ENCODE measurements at places on chromosomes 5 and 9. TPM values are rescaled to one million over a fixed set of nuclear protein-coding genes. Genes with fewer than 3 reads are reported as not detected.

COL5A1 gene
- 18.6 TPM for total RNA-seq

DNA sequence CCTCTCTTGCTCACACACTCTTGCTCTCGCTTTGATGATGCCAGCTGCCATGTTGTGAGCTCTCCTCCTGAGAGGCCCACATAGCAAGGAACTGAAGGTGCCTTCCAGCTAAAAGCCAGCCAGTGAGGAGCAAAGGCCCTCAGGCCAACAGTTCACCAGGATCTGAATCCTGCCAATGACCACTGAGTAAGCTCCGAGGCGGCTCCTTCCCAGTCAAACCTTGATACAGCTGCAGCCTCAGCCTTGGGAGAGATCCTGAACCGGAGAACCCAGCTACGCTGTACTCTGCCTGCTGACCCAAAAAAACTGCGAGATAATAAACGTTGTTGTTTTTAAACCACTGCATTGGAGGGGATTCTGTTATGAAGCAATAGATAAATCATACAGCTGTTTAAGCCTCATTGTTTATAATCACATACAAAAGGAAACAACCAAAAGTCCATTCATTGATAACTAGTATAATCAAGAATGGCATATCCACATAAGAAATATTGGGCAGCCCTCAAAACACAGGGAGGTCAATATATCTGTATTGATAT, 49.0 kb upstream of the IFNK start:
- DNase-seq, result no peak

- no peak for DNase-seq
Measured at GRCh38 chr9:95264954-95265615, 52.4 kb downstream of the FANCC start.

- no peak for DNase-seq
Measured at GRCh38 chr9:129289131-129289731, 111.2 kb upstream of the IER5L start.

- DNase-seq, result no peak
Measured at GRCh38 chr5:106757672-106758071, 913.1 kb downstream of the EFNA5 start.

- no peak for DNase-seq
Measured at GRCh38 chr9:16184964-16185646, 632.3 kb downstream of the CCDC171 start.

GRCh38 chr5:228886-229285, 10.8 kb downstream of the SDHA start:
- DNase-seq, result no peak

OTULINL gene
- total RNA-seq, result 3.4 TPM

DNA sequence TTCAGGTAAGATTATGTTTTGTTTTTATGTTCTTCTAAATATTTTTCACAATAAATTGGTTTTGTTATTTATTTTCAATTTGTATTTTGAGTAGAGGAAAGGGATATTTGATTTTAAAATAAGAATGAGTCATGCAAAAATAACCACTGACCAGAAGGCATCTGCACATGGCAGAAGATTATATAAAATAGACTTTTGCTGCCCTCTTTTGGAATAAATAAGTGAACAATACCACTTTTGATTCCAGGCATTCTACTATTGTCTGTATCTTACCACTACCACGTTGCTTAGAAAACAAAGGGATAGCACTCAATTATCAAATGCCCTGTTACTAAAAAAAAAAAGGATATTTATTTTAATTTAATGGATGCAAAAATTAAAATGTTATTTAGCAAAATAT, 227.3 kb upstream of the ITGA1 start:
- no peak for DNase-seq

DNA sequence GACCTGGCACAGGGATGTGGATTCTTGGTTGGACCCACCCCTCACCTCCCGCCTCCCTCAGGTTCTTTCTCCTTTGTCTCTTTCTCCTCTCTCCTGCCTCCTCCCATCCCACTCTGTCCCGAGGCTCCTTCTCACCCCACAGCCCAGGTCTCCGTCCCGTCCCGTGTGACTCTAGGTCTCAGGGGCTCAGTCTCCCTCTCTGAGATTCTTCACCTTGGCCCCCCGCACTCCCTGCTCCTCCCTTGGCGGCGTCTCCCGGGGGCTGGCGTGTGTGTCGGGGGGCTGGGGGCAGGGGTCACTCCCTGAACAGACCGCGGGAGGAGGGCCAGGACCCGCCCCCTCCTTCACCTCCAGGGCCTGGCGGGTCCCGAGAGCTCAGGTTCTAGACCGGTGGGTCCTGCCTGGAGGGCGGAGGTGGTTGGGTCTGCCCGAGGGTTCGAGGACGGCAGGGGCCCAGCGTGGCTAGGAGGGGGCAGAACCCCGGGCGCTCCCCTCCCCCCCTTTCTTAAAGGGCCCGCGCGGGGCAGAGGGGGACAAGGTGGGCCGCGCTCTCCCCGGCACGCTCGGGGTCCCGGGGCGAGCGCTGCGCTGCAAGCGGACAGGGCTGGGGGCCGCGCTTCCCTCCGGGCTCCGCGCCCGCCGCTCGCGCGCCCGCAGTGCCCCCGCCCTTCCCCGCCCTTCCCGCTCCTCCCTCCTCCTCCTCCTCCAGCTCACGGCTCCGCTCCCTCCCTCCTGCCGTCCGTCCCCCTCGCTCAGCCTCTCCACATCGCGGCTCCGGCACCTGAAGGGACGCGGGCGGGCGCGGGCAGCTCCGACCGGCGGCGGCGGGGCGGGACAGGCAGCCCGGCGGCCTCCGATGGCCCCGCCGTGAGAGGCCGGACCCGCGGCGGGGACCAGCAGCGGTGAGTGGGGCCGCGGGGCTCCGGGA, at the start of gene PSD2:
Gene PSD2 (plus strand): TSS at position 735 of the 928 bp plus-strand sequence. CDS start 13,633 bp downstream, outside the sequence.
- DNase-seq, result no peak

GLDC gene
- 37.8 TPM for total RNA-seq

GRCh38 chr9:71710856-71711255, 57.5 kb downstream of the CEMIP2 start:
- DNase-seq, result no peak

ANKRD31 gene
- total RNA-seq, result 0.39 TPM

GRCh38 chr9:136297016-136297691, 6.7 kb downstream of the CCDC187 start:
- DNase-seq, result no peak

DNA sequence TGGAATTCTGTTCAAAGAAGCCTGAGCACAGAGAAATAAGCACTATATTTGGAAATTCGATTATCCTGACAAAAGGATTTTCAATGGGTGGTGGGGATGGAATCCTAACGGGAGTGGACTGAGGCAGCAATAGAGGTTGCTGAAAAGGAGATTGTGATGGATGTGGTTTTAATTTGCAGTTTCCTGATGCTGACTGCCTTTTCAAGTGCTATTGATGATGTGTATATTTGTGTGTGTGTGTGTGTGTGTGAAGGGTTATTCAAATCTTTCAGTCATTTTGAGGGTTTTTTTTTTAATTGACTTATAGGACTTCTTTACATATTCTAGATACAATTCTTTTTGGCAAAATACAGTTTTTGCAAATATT, 614.5 kb downstream of the HINT1 start:
- DNase-seq, result no peak

- no peak for DNase-seq
Measured at GRCh38 chr5:147398860-147399259, 111.0 kb downstream of the DPYSL3 start.

- no peak for DNase-seq
Measured at GRCh38 chr5:305050-305449, 16.5 kb upstream of the AHRR start.

GRCh38 chr5:171162165-171162564, 146.9 kb upstream of the TLX3 start:
- no peak for DNase-seq

SMC5 gene
- total RNA-seq, result 27.8 TPM

ELOVL7 gene
- total RNA-seq, result 0.96 TPM

- DNase-seq, result no peak
Measured at GRCh38 chr9:135756576-135756975, 54.6 kb downstream of the KCNT1 start.

- no peak for DNase-seq
Measured at GRCh38 chr9:109652971-109653370, 127.0 kb upstream of the PALM2AKAP2 start.

WDR5 gene
- 68.2 TPM for total RNA-seq

RNF208 gene
- 10.1 TPM for total RNA-seq

GRCh38 chr5:54491326-54491725, 26.2 kb upstream of the SNX18 start:
- no peak for DNase-seq

GRM6 gene
- not detected for total RNA-seq

IFNA21 gene
- total RNA-seq, result not detected

GRCh38 chr9:96686638-96687335, 31.7 kb upstream of the PRXL2C start:
- DNase-seq, result peak; percentile 67

GRCh38 chr9:211557-211956, 3.1 kb upstream of the DOCK8 start:
- DNase-seq, result no peak

- peak; percentile 89 for DNase-seq
Measured at GRCh38 chr9:135499326-135500070, 984 bp upstream of the MRPS2 start.

DNA sequence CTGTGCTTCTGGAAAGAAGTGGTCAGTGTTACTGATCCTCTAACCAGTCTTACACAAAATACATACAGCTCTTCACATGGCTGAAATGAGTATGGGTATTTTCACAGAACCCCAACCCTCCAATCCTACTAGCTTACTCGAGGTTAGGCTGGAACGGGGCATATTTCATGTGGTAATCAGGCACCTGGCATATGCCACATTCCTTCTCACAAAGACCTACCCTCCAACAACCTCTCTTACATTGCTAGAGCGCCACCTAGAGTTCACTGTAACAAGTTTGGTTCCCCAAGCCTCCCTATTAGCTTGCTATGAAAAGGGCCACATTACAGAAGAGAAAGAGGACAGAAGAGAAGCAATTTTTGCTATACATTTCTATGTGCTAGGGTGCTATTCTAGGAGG, 597.3 kb downstream of the PRELID2 start:
- DNase-seq, result peak; percentile 53

NR5A1 gene
- 0.35 TPM for total RNA-seq

DNA sequence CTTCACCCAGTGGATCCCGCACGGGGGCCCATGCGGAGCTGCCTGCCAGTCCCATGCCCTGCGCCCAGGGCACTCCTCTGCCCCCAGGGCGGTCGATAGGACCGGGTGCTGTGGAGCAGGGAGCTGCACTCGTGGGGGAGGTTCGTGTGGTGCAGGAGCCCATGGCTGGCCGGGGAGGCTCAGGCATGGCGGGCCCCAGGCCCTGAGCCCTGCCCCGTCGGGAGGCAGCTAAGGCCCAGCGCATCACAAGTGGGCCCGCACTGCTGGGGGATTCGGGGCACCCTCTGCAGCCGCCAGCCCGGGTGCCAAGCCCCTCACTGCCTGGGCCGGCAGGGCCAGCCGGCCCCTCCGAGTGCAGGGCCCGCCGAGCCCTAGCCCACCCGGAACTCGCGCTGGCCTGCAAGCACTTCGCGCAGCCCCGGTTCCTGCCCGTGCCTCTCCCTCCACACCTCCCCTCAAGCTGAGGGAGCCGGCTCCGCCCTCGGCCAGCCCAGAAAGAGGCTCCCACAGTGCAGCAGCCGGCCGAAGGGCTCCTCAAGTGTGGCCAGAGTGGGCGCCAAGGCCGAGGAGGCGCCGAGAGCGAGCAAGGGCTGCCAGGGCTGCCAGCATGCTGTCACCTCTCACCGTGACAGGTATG, 221.1 kb upstream of the RORB start:
- DNase-seq, result no peak

TYRP1 gene
- not detected for total RNA-seq

AK8 gene
- total RNA-seq, result 1.3 TPM

PROP1 gene
- not detected for total RNA-seq

PKD2L2 gene
- total RNA-seq, result not detected

LRRC19 gene
- not detected for total RNA-seq

- peak; percentile 54 for DNase-seq
Measured at GRCh38 chr5:124735169-124735858, 11.1 kb downstream of the ZNF608 start.

DNA sequence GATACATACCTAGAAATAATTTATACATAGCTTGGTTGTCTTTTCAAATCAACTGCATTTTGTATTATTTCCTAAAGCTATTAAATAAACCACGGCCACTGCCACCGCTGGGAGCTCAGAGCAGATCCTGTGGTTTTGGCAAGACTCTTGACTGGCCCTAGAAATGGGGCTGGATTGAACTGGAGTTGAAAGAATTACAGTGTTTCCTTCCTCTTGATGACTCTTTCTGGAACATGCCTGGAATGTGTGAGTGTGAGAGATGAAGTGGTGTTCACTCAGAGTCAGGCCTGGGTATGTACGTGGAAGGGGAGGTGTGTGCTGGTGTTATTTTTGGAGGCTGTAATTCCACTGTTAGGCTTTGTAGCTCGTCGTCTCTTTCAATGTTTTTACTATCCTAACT, 45.9 kb downstream of the TEK start:
- no peak for DNase-seq

PLPPR1 gene
- 4.7 TPM for total RNA-seq

PHF24 gene
- total RNA-seq, result 0.63 TPM

DNA sequence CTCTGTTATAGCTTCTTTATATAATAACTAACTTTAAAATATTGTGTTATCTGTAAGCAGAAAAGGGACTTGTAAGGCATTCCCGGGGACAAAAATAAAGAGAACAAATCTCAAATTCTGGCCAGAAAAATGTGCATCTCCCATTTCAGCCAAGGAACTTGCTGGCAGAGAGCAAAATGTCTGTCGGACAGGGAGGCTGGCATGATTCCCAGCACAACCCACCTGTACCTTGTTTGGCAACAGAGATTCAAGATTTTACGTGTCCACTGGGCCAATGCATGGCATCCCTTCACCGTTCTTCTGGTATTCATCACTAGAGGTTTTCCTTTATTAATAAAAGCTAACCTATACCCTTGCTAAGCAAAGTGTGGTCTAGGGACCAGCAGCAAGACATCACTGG, 566.6 kb downstream of the PSAT1 start:
- DNase-seq, result no peak

GRCh38 chr5:174239718-174240117, 194.2 kb downstream of the NSG2 start:
- DNase-seq, result no peak

- DNase-seq, result no peak
Measured at GRCh38 chr9:132160802-132161742, 786 bp upstream of the NTNG2 start.

DNA sequence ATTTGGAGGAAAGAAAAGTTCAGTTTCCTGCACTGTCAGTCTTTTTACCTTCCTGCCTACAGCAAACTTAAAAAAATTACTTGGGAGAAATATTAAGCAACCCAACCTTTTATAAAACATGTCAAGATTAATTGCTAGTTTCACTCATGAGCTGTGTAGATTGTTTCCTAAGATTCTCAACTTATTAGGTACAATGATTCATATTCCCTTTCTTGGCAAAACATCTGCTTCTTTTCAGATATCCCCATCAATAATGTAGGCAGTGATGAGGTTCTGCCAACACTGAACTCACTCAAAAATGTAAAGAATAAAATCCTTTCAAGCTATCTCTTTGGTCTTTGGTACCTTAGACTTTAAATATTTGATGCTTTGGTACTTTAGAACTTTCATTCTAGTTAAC, 56.0 kb downstream of the ISL1 start:
- no peak for DNase-seq

DNA sequence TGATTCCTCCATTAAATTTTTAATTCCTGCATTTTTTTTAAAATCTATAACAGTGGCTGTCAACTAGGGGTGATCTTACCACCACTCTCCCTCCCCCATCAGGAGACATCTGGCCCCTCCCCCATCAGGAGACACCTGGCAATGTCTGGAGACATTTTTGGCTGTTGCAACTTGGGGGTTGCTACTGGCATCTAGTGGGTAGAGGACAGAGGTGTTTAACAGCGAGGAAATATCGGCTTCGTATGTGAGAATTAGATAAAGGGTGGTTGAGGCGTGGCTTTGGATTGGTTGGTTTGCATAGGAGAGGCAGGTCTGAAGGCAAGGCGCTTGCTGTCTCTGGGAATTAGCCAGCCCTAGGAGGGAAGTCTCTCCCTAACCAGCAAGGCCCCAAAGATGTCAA, 10.5 kb downstream of the CDHR2 start:
- no peak for DNase-seq

Measured in neural crest cell (in vitro differentiated cells).